NCI-H1092 treated with DMSO at 0.1 percent for 48 hours (cell line): ENCODE measurements at places on chromosomes 2 and 18.

DNA sequence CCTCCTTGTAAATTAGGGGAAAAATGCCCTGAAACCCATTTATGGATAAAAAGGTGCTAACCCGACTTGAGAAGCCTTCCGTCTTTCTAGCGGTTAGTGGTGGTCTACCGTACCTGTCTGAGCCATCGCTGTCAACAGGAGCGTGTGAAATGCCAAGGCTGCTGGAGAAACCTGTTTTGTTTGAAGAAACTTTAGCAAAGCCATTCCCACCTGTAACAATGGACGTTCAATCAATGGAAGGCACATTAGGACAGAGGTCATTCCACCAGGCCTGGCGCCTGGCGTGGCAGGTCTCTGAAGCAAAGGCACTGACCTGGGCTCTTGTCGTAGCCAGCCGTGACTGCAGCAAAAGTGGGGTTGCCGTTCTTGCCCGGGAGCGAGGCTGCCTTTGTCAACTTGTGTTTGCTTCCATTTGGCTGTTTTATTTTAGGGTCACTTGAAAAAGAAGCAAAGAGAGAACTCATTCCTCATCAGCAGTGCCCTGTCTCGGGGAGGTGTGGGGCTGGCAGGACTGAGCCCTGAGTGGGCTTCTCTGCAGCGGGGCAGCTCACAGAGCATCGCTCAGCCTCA is 47.2 kb downstream of the ZAP70 start:
- no peak for DNase-seq

- DNase-seq: no peak
These were observed 1.4 kb downstream of the PARD6G start for GRCh38 chr18:80245781-80246444.

DNA sequence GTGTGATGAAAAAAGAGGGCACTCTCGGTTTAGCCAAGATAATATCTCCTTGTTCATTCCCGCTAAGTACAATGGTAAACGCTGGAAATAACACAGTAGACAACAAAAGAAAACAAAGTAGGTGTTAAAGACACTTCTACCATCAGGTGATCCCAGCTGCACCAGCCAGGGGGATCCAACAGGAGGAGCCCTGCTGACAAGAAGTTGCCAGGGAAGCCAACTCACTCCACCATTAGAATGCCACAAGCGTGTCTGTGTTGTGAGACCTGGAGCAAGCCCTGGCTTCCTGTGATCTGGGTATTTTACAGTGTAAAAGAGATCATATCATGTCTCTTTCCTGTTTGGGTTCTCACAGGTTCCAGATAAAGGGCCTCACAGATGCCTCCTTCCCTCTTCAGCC is 117.0 kb downstream of the GRB14 start:
- no peak for DNase-seq

GRCh38 chr18:12306752-12307700 is 1.0 kb upstream of the TUBB6 start:
- no peak for DNase-seq

GRCh38 chr2:109298851-109299250 is 169.8 kb downstream of the SH3RF3 start:
- no peak for DNase-seq

DNA sequence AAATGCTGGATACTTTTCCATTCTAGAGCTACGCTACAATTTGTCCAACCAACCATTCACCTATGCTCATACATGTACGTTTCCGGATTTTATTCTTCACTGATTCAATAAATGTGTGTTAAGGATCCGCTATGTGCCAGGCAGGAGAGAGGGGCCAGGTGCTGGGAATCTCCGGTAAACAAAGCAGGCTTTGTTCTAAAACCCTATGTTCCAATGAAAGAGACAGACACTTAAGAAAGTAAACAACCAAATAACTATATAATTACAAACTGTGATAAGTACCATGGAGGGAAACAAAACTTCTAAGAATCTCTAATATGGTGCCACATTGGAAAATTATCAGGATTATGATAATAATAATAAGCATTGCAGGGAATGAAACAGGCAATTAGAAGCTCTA is 22.2 kb upstream of the POMC start:
- peak; percentile 55 for DNase-seq

- DNase-seq: no peak
These were observed 56.9 kb downstream of the FBXO11 start for GRCh38 chr2:47849368-47849767.

- no peak for DNase-seq
These were observed 11.7 kb downstream of the LYPD6B start for GRCh38 chr2:149050188-149050587.

DNA sequence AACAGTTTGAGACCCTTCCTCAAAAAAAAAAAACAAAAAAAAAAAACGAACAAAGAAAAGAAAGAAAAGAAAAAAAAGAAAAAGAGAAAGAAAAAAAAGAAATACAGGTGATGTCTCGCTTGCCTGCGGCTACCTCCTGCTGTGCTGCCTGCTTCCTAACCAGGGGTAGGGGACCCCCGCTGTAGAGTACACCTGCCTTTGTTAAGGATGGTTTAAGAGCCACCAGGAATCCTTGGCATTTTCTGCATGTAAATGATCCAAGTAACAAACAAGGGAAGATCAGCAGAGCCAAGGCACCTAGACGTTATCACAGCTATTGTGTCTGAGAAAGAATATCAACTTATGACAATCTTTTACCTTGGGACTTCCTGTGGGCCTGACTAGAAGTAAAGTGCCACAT is 856.8 kb upstream of the GCFC2 start:
- no peak for DNase-seq
